ENCODE measurements at places on chromosomes 13 and 19.

GRCh38 chr19:34336781-34337271, 28.2 kb upstream of the GPI start:
- no peak for DNase-seq

DNA sequence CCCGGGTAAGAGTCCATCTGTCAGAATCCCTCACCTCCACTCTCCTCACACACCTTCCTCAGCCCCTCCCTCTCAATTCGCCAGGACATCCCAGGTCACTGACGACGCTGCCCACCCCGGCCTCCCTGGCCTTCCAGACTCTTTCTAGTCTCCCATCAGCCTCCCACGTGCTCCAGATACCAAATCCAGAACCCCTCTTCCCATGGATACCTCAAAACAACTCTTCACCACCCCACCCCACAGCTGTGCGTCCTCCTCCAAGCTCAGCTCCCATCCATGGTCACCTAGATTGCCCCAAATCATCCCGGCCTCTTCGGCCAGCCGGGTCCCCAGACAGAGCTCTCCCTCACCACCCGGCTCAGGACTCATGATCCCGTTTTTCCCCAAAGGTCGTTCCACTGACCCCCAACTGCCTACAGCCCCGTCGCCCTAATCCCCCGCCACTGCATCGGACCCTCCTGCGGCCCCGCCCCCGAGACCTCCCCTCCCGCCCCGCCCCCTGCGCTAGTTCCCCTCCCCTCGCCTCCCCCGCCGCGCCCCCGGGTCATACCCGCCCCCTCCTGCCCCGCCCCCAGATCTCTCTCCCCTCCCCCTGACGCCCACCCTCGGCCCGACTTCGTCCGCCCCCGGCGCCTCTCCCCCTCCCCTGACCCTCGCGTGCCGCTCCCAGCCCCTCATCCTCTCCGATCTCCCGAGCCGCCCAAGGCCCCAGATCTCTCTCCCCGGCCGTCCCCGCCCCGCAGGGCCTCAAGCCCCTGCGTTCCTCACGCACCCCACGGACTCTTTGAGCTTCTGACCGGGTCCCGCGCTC, 546 bp downstream of the UBXN6 start:
- DNase-seq: peak; percentile 59

DNA sequence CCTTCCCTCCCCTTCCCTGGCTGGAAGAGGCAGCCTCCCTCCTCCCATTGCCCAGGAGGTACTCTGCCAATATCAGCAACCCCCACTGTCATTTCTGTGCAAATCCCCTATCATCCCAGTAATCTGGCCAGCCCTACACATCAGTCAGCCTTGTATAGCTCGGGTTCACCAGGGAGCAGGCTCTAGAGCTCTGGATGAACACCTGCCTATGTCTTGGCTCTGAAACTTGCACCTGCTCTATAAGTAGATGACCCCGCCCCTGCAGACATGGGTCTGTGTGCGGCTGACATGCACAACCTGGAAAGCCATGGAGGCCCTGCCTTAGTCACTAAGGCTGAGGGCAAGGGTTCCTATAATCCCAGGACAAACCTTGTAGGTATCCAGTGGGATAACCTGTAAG, 1042.9 kb downstream of the UQCRFS1 start:
- no peak for DNase-seq

GRCh38 chr13:49587311-49587847, 2.0 kb upstream of the RCBTB1 start:
- no peak for DNase-seq

DNA sequence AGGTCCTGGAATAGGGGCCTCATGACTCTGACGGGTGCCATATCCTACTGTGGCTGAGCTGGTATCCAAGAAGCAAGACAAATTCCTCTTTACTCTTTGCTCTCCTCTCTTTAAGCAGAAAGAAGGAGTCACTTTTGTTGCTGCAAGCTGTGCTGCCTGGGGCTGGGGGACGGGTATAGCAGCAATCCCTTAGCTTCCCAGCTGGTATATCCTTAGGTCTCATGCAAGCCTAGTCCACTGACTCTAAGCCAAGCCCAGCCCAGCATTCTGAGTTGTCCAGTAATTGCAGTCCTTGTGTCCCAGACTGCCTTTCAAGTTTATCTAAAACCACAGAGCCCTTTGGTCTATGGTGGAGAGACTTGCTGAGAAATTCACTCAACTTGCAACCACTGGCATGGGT, 893.0 kb upstream of the PRR20A start:
- no peak for DNase-seq

DNA sequence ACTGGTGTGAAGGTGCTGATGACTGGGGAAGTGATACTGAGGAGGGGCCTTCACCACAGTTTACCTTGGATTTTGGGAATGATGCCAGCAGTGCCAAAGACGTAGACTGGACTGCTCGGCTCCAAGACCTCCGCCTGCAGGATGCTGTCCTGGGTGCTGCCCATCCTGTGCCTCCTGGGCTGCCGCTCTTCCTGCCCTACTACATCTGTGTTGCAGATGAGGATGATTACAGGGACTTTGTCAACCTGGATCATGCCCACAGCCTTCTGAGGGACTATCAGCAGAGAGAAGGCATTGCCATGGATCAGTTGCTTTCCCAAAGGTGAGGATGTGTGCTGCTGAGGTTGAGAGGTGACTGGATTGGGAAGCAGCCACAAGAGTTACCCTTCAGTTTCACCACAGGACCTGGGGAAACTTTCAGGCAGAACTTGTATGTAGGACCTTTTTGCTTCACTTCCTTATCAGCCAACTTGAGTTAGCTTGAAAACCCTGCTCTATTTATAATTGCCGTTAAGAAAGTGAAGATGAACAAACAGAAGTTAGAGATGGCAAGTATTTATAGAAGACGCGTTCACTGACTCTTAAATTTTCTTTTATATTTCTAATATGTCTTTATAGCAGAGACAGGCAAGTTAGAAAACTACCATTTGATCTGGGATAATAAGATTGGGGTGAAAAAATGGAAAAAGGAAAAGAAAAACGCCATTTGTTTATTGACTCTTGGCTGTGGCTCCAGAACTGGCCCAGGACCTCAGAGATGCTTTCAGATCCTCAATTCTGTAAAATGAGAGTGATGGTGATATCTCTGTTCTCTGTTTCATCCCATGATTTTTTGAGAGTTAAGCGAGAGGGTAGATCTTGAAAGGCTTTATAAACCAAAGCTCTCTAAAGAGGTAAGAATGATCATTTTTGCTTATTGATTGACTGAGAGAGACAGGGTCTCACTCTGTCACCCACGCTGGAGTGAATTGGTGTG, 5.3 kb downstream of the PDCD2L start:
- DNase-seq: no peak

DNA sequence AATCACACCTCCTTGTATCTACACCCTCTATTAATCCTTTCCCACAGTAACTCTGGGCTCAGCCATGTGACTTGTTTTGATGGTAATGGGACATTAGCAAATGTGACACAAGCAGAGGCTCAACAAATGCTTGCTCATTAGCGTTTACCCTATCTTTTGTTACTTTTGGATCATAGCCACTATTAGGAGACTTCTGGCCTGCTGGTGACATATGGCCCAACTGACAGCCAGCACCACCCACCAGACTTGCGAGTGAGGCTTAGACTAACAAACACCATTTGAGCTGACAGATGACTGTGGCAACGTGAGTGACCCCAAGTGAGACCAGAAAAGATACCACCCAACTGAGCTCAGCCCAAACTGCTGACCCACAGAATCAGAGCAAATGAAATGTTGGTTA, 154.1 kb downstream of the OLFM4 start:
- no peak for DNase-seq

- DNase-seq: no peak
These were observed 48.6 kb upstream of the PCDH8 start for GRCh38 chr13:52896827-52897659.

GRCh38 chr19:2043961-2044708, 6.9 kb downstream of the MKNK2 start:
- DNase-seq: no peak

- no peak for DNase-seq
These were observed 16.4 kb upstream of the ZNF331 start for GRCh38 chr19:53521373-53522202.

DNA sequence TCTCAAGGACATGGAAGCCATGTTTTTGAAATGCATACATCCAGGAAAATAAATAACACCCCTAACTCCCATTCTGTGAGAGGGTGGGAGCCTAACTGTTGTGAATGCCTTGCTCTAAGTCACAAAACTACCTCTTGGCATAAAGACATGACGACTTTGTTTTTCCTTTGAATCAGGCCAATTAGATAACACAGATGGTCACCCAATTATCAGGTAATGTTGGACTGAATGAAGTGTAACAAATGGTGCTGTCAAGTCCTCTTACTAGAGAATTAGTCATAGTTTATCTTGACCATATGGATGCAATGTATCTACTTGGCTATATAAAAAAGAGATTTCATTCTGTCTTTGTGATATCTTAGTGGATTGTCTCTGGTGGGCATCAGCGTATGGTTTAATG, 553.6 kb upstream of the ATXN8OS start:
- no peak for DNase-seq
